Mammary epithelial cell (primary cell): ENCODE measurements at places on chromosomes 3 and 15. TPM values are rescaled to one million over a fixed set of nuclear protein-coding genes. Genes with fewer than 3 reads are reported as not detected.

EFCAB12 gene
- 0.27 and 0.99 TPM in 2 replicates for total RNA-seq

CPEB1 gene
- 0.27 and 0.38 TPM in 2 replicates for total RNA-seq

CNTN6 gene
- total RNA-seq = under 0.01 TPM

CHRNA7 gene
- 0.50 TPM for total RNA-seq

ACSBG1 gene
- not detected in 2 replicates for total RNA-seq

BCL2A1 gene
- total RNA-seq = 0.78 TPM in 1 of 2 replicates, not detected in the other

SYNPR gene
- not detected for total RNA-seq

FEZF2 gene
- not detected for total RNA-seq

GRCh38 chr3:30886888-30887287 lies 7.6 kb downstream of the GADL1 start:
- no peak for DNase-seq

GRCh38 chr3:110881069-110881468 lies 190.5 kb upstream of the NECTIN3 start:
- DNase-seq = peak; percentile 79

- no peak for DNase-seq
These were observed 8.5 kb downstream of the TBC1D2B start for GRCh38 chr15:78069052-78069414.

DNA sequence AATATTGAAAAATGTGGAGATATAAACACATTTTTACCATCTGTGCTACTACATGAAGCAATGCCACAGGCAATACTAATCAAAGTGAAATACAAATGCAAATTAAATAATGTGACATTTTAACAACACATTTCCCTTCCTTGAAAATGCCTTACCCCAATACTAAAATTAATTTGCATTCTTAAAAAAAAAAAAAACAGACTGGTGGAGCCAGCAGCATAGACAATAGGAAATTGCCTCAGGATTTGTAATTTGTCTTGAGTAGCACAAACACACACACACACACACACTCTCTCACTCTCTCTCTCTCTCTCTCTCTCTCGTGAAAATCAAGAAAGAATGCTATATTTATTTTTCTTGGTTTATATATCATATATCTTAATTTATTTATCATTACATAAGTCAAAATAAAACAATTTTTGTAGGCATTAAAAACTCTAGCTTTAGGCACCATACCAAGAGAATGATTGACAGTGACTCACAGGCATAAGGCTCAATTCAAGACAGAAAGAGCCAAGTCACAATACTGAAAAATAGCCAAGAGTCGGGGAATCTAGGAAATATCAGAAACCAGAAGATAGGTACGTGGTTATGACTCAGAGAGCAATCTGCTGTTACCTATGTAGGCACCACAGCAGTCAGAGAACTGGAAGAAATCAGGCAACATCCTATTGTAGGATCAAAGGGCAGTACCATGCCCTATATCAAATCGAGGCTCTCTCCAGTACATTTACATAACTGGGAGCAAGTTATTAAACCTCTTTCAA lies 23.0 kb downstream of the SUCNR1 start:
- peak; percentile 90 for DNase-seq

- DNase-seq = no peak
These were observed 301.2 kb upstream of the ARHGEF26 start for GRCh38 chr3:153820035-153820434.

GRCh38 chr3:3599016-3599415 lies 200.2 kb upstream of the LRRN1 start:
- DNase-seq = no peak

- no peak for DNase-seq
These were observed 25.8 kb upstream of the LRRFIP2 start for GRCh38 chr3:37200141-37200540.

GRCh38 chr3:128983293-128984069 lies 10.4 kb downstream of the CFAP92 start:
- DNase-seq = no peak

GRCh38 chr15:73485372-73485771 lies 42.4 kb downstream of the REC114 start:
- no peak for DNase-seq

DNA sequence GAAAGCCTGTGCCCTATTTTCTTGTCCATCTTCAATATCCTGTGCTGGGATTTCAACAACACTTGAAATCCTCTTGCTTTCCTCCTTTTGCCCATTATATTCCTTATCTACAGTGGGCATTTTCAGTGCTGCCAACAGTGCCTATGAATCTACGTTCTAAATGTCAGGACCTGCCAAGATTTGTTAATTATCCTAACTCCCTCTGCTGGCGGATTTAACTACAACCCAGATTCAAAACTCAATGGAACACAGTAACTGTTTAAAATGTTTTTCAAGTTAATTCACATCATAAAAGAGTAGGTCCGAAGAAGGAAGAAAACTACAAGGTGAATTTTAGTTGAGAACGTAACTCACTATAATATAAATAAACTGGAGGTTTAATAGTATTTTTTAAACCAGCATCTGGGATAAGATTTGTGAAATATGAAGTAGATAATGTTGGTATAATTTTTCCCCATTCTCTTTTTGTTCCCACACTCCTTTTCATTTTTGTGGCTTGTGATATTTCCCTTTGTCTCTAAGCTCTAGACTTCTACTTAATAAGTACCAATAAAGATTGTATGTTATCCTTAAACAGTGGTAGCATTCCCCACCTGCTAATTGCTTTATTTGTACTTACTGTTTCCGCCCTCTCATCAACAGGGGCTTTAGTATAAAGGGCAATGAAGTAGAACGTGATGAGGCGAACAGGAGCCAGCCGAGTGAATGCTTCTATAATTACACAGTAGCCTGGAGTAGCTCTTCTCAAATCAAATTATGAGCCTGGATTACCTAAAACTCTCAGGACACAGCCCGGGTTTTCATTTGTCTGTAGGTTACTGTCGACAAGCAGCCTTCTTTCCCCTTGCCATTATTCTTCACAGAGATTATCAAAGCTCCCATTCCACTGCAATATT lies 302.5 kb upstream of the ATP11B start:
- peak; percentile 31 for DNase-seq

DNA sequence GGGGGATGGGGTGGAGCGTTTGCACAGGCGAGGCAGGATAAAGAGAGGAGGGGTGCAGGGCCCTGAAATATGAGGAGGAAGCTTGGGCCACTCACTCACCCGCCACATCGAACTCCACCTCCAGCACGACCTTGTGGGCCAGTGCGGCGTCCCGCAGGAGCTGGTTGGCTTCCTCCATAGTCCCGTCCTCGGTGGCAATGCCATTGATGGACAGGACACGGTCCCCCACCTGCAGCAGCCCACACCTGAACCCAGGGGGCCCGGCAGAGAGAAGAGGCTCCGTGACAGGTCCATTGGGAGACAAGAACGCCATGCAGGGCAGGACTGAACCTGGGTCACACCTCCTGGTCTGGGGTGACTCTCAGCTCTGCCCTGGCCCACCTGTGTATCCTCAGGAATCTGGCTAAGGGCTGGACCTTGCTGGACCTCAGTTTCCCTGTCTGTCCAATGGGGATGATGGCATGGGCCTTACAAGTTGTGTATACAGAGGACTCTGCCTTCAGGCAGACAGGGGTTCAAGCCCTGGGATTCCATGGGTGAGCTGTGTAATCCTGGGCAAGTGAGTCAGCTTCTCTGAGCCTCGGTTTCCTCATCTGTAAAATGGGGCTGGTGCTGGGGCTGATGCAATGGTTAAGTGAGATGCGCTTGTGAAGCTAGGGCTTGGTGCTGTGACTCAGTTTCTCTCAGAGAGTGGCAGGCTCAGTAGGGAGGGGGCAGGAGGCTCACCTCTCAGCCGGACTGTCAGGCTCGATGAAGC lies 26.4 kb downstream of the GRIP2 start:
- no peak for DNase-seq

GRCh38 chr3:988785-989184 lies 104.0 kb upstream of the CNTN6 start:
- DNase-seq = no peak

- DNase-seq = no peak
These were observed 60.9 kb downstream of the TGFBR2 start for GRCh38 chr3:30667280-30667651.

- no peak for DNase-seq
These were observed 779.6 kb upstream of the NECTIN3 start for GRCh38 chr3:110291886-110292501.

DNA sequence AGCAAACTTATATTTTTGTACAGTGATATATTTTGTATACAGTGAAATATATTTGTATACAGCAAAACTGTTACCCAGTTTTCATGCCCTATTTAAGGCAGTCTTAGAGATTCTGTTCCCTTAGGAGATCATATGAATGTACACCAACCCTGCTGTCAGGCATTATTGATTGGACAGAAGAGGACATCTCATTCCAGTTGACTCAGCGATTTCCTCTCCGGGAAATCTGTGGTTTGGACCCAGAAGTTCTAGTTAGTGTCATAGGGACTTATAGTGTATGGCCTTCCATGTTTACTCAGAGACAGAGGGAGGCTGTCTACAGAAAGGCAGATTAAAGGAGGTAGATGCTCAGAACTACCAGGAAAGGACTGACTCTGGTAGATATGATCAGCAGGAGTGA lies 318.8 kb upstream of the KCNMB2 start:
- no peak for DNase-seq

- peak; percentile 77 for DNase-seq
These were observed 4.7 kb downstream of the LMAN1L start for GRCh38 chr15:74817370-74817737.

- peak; percentile 9 for DNase-seq
These were observed 47.4 kb downstream of the ZNF717 start for GRCh38 chr3:75737831-75738493.

GRCh38 chr3:2921903-2922302 lies 188.3 kb downstream of the IL5RA start:
- no peak for DNase-seq

DNA sequence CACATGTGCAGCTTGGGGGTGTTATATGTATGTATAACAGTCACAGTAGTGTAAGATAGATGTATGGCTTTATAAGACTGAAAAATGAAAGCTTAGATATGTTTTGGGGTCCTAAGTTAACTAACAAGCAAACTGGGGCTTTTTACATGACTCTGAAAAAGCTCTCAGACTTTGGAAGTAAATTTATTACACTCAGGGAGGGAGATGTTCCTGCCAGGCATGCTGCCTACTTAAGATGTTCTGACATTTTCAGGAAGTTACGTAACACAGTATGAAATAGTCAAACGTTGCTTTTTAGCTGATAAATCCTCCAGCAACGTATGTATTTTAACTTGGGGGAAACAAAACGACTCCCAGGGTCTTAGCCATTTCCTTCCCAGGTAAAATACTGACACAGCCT lies 1.7 kb upstream of the IFT57 start:
- DNase-seq = no peak

GRCh38 chr3:114649331-114649730 lies 355.5 kb downstream of the TIGIT start:
- DNase-seq = peak; percentile 85

DNA sequence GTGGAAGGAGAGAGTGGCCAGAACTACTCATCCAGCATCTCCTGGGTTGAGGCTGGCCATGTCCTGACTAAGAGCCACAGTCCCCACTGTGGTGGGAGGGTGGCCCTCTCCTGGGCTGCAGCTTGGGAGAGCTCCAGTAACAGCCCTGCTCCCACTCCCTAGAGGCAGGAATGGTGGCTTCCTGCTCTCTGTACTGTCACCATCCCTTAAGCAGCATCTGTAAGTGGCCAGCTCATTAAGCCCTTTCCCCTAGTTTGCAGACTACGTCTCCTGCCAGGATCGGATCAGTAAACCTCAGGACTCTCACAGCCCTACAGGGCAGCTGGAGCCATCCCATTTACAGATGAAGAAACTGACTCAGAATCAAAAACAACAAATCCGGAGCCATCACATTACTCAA lies 30.5 kb downstream of the DNAJB8 start:
- no peak for DNase-seq

- peak; percentile 53 for DNase-seq
These were observed 296.8 kb downstream of the DOCK3 start for GRCh38 chr3:50971487-50971924.

DNA sequence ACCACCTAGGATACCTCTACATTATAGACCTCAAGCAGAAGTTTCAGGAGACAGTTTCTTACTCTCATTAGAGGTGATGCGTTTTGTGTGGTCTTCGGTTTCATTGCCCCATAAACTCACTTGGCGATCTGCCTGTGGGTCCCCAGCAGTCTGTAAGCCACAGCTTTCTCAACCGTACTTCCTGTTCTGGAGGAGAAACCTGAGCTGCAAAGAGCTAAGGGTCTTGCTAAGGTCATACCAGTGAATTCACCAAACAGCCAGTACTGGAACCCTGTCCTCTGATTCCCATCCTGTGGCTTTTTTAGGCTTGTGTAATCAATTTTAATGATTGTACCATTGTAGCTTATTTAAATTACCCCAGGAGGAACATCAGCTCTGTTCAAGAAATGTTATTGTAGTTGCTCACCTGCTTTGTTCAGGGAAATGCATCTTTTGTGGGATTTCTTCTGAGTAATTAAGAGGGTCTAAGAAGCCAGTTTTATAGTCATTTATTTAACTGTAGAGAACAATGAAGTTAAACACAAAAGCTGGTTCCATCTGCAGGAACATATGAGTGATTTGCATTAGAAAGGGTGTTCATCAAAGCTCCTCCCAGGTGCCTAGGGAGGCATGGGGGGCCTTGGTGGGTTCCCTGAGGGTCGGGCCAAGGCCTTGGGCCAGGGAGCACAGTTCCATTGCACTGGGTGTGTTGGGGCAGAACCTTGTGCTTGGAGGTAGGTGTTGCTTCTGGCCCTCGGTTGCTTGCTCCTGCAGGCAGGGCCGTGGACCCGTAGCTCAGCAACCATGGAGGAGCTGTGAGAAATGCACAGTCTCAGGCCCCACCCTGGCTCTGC lies 69.6 kb downstream of the APBA2 start:
- no peak for DNase-seq

GRCh38 chr3:171156401-171157010 lies 130.0 kb upstream of the SLC2A2 start:
- DNase-seq = peak; percentile 63

- no peak for DNase-seq
These were observed 31.1 kb downstream of the SLC28A1 start for GRCh38 chr15:84915606-84915958.

DNA sequence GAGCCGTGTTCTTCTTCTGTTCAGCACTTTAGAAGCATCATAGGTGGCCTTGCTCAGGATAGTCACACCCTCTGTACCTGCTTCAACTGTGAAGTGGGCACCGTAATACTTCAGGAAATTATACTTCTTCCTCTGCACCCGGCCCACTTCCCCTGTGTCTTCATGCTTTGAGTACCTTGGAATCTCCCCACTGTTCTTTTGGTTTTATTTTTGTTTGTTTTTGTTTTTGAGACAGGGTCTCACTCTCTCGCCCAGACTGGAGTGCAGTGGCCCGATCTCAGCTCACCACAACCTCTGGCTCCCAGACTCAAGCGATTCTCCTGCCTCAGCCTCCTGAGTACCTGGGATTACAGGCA lies 1.7 kb downstream of the P2RY14 start:
- DNase-seq = no peak

DNA sequence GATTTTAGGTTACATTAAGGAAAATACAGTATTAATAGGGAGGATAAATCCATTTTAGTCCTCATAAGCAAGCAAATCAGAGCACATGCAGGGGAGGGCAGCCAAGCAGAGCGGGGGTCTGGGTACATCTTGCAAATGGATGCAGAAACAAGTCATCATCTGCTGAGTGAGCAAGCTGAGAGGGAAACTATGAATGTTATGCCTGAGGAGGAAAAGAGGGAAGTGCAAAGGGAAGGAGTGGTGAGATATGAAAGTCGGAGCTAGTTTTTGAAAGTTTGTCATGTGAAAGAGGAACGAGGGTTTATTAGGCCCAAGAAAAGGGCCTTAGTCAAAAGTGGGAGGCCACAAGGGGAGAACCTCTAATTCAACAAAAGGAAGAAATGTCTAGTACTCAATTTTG lies 15.4 kb downstream of the PTX3 start:
- no peak for DNase-seq

GRCh38 chr15:32871883-32872282 lies 154.1 kb downstream of the GREM1 start:
- DNase-seq = no peak
